RPMI8226 (cell line): ENCODE measurements at places on chromosomes 1 and 21.
A peak's percentile ranks its signal among the peaks of the same experiment; 100 is the strongest.

DNA sequence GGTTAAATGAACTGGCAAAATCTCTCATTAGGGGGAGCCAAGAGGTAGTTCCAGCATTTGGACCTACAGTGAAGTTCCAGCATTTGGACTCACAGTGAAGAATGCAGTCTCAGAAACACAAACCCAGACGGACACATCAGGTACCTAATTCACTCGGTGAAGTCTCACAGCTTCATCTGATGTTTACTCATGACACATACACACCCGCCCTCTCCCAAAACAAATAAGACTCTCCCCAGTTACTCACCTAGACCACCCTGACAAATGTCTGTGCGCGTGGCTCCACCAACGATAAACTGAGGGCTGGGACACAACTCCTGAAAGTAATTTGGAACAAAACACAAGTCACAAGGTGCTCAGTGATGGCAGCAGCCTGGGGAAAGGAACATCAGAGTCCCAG lies 11.4 kb downstream of the CAPN8 start:
- DNase-seq: no peak

- no peak for DNase-seq
Observed at GRCh38 chr1:71295350-71295749, 214.5 kb upstream of the ZRANB2 start.

- DNase-seq: peak; percentile 85
Observed at GRCh38 chr1:206912445-206913095, 9.2 kb downstream of the FCMR start.

- DNase-seq: no peak
Observed at GRCh38 chr1:51168266-51168845, 66.3 kb downstream of the C1orf185 start.

- no peak for DNase-seq
Observed at GRCh38 chr1:192598589-192598988, 23.0 kb downstream of the RGS1 start.

GRCh38 chr1:24584171-24584647 lies 28.3 kb downstream of the NCMAP start:
- DNase-seq: peak; percentile 71

DNA sequence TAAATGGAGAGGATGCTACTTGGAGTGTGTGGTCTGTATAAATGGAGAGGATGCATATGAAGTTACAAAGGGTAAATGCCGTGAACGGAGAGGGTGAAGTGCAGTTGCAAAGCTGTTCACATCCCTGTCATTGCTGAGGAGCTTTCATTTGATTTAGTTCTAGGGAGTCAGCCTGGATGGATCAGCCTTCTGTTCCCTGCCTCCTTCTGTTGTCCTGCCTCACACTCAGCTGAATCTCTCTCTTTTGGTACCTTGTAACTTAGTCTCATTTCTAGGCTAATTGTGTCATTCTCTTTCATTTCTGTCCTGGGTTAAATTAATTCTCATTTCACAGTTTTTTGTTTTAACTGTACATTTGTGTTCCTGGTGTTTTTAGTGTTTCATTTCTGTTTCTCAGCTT lies 133.2 kb upstream of the COL6A1 start:
- no peak for DNase-seq

DNA sequence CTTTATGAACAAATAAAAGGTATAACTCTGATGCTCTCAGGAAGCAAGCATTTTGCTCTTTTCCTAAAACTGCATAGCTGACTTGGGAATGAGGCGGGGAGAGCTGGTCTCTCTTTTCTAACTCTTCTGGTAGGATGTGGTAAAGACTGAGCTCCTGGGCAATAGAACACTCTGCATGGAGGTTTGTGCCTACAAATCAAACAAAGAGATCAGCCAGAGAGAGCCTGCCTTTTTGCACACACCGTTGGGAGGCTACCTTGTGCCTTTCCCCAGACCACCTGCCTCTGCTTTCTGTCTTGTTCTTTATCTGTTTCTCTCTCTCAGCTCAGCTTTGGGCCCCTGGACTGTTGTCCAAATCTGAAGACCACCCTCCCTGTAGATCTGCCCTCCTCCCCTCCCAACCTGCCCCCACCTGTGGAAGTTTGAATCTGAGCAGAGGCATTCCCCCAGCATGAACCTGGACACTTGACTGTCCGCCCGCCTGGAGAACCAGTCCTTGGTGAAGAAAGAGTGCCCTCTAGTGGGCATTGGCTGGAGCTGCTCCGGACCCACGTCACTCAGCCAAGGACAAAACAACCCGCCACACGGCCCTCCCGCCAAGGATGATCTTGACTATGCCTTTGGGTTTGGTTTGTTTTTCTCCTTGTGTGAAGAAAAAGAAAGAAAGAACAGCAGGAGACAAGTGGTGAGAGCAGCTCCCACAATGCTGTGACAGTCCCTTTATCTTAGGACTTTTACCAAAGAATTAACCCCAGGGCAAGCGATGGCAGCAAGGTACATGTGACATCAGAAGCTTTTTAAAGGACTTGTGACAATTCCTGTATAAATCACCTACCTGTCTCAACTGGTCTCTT lies 228.2 kb downstream of the PBX1 start:
- DNase-seq: peak; percentile 88

DNA sequence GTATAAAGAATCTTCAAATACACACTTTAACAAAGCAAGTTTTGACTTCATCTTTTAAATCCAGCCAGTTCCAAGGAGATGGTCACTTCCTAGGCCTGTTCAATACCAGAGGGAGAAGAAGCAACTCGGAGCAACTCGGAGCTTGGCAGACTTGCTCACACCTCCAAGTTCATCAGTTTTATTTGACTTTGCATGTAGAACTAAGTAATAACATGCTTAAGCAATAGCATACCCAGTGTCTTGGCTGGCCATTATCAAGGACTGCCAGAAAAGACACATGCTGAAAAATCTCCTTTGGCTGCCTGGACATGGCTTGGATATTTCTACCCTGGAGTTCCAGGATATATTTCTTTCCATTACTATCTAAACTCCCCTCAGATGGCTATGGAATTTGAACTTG lies 52.6 kb downstream of the GNG12 start:
- DNase-seq: no peak

GRCh38 chr1:77636864-77637263 lies 45.6 kb downstream of the ZZZ3 start:
- no peak for DNase-seq

DNA sequence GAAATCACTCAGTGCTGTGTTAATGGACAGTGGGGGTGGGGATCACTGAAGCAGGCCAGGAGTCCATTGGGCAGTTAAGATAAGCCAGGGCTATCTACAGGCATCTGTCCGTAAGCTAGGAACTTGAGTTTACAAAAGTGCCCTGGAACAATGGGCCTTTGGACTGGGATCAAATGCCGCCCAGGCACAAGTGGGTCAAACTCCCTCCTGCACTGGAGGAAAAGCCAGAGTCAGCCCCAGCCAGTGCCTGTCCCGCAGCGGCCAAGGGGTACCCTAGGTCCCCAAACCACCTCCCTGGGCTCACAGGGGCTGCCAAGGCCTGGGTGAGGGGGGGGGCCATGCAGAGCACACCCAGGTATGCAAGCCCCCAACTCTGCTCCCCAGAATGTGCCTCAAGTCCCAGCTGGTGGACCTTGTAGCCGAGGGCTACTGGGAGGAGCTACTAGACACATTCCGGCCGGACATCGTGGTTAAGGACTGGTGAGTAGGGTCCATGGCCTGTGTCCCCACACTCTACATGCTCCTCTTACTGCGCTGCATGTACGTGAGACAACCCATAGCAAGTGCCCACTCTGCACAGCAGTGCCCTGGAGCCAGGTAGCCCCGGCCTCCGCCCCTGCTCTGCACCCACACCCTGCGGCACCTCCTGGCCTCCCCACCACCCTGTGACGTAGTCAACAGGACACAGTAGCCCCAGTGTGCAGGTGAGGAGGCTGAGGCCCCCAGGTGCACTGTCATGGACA lies 7.7 kb downstream of the FBXO6 start:
- DNase-seq: no peak

GRCh38 chr1:46535063-46535462 lies 16.4 kb downstream of the KNCN start:
- DNase-seq: peak; percentile 75

DNA sequence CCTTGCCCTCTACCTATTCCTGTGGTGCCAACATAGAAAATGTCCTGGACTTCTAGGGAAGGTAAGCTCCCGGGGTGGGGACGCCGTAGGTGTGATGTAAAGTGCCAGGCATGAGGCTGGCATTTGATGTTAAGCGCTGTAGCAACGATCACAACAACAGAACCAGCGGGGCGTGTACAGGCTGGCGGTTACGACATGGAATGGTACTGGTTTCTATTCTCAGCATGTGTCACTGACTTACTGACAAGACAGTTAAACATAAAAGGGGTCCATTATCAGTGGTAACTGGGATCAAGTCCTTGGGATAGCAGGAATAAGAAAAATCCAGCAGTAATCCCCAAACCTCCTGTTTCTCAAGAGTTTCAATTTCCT lies 58.9 kb downstream of the TGFBR3 start:
- no peak for DNase-seq

DNA sequence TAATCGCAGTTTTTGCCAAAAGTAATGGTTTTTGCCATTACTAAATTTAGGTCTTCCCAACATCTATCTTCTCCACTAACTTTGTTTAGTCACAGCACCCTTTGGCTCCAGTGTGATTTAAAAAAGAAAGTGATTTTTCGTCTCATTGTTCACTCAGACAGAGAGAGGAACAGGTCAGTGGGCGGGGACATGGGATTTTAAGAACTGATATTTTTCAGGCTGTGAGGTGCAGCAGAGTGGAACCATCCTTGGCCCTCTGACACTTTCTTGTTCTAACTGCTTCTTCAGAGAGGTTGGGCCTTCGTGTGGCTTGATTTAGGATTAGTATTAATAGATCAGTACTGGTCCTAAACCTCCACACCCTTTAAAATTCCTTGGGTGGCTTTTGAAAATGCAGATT lies 38.8 kb downstream of the CASQ2 start:
- no peak for DNase-seq

- DNase-seq: no peak
Observed at GRCh38 chr1:32920833-32921232, 19.6 kb upstream of the TMEM54 start.

DNA sequence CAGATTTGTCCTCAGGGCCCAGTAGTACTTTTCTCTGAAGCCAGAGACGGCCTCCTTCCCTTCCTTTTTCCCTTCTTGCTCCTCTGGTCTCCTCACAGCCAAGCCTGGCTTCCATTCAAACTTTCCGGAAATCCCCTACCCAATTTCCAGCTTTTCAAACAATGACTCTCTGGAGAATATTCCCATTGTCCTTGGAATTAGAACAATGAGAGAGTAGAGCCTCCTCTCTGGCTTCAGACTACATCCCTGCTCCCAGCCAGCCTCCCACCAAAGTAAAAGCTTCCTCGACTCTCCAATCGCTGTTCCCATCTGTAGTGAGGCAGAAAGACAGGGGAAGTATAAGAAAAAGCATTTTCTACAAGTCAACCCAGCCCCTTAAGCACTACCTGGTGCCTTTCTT lies 77.7 kb upstream of the SOX13 start:
- no peak for DNase-seq

GRCh38 chr21:44592446-44593311 lies at the start of gene KRTAP10-6:
Gene KRTAP10-6, minus strand, starts transcription at chr21:44592505. Its CDS starts 21 bp downstream, at chr21:44592484.
- DNase-seq: no peak

DNA sequence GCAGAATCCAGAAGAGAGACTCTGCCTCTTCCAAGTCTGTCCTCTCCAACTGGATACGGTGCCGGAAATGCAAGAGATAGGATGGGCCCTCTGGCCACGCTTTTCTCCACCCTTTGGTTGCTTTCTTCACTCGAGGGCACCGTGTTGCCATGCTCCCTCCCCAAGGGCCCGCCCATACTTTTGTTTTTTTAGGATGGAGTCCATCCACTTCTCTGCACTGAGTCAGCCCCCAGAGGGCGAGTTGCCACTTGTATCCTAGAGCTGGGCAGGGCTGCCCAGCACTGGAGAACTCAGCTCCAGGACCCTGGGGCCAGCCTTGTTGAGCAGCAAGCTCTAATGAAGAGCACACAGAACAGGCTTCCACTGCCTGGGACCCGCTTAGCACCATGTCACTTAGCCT lies 25.5 kb downstream of the IFNGR2 start:
- DNase-seq: no peak

- DNase-seq: no peak
Observed at GRCh38 chr1:98278055-98278454, 357.2 kb upstream of the DPYD start.

- no peak for DNase-seq
Observed at GRCh38 chr1:238955934-238956333, 430.4 kb upstream of the CHRM3 start.

- no peak for DNase-seq
Observed at GRCh38 chr1:211420389-211420788, 71.6 kb downstream of the RD3 start.

GRCh38 chr1:198361237-198361767 lies 179.2 kb downstream of the ATP6V1G3 start:
- no peak for DNase-seq

DNA sequence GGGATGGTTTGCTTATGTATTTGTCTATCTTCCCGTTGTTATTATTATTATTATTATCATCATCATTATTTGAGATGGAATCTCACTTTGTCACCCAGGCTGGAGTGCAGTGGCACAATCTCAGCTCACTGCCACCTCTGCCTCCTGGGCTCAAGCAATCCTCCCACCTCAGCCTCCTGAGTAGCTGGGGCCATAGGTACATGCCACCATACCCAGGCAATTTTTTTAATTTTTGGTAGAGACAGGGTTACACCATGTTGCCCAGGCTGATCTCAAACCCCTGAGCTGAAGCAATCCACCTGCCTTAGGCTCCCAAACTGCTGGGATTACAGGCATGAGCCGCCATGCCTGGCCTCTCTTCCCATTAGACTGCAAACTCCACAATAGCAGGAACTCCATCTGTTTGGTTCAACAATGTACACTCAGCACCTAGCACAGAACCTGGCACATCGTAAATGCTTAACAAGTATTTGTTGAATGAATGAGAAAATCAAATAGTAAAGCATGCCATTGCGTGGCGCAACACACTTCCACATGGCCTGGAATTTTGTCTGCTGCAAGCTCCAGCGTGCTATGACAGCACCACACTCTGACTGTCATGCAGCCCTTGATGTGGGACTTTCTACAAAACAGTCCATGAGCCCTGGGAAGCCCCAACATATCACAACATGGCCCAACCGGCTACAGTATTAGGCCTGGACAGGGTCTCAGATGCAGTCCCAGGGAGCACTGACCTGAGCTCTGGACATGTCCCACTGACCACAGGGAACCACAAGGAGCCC lies 3.8 kb upstream of the TINAGL1 start:
- DNase-seq: no peak

- DNase-seq: no peak
Observed at GRCh38 chr1:195604287-195604686, 1004.0 kb downstream of the KCNT2 start.

GRCh38 chr1:172179918-172180317 lies 240.6 kb upstream of the C1orf105 start:
- no peak for DNase-seq

GRCh38 chr1:11044086-11044848 lies 2.8 kb downstream of the MASP2 start:
- DNase-seq: no peak

- DNase-seq: peak; percentile 38
Observed at GRCh38 chr1:216531263-216532239, 108.3 kb upstream of the USH2A start.
